Activated CD4-positive, alpha-beta T cell treated with anti-CD3 and anti-CD28 coated beads, Interleukin-2, amount 10 ng/mL, durations not matched to agents 24 days and 14 days (primary cell): ENCODE measurements at places on chromosomes 11 and 22.
A peak's percentile ranks its signal among the peaks of the same experiment; 100 is the strongest.

DNA sequence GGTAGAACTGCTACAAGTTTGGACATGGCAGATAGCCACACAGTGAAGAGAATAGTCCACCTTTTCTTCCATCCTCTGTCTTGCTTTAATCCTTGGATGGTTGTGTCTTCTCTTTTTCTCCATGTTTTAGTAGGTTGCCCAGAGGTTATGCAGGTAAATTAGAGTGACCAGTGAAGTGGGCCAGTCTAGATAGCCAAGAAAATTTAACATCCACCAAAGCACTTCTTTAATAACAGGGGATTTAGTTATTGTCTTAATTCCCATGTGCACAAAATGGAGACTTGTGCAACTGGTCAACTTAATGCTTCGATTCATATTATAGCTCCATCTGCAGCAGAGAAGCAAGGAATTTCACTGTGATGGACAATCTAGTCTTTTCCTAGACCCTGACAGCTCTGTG lies 58.8 kb upstream of the RCN1 start:
- no peak for DNase-seq
- H3K4me3 ChIP-seq = no peak overlapping the region
- H3K4me1 ChIP-seq = peaks cover 2% of the 10 kb centered on the region
- H3K36me3 ChIP-seq = no peaks in the 10 kb centered on the region
- peaks cover 3% of the 10 kb centered on the region for H3K27me3 ChIP-seq
- H3K27ac ChIP-seq = no peak overlapping the region

DNA sequence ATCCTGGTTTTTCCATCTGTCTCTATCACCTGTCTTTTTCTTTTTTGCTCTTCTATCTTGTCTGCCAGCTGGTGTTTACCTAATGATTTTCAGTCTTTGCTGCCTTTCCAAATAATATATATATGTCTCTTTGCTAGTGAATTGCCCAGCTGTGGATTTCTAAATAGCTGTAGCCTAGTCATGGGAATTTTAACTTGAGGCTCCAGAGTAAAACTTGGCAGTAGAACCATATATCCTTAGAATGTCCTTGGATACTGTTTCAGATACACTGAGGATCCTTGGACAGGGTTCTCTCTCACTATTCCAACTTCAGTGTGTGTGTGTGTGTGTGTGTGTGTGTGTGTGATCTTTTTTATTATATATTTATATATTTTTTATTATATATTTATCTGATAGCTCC lies 2285.3 kb downstream of the LRRC4C start:
- no peaks in the 10 kb centered on the region for H3K4me1 ChIP-seq
- no peak overlapping the region for H3K4me3 ChIP-seq
- no peaks in the 10 kb centered on the region for H3K27me3 ChIP-seq
- H3K27ac ChIP-seq = no peak overlapping the region

GRCh38 chr11:83862033-83862432 lies 575.9 kb upstream of the CCDC90B start:
- no peak for DNase-seq
- no peaks in the 10 kb centered on the region for H3K27me3 ChIP-seq
- H3K36me3 ChIP-seq = no peaks in the 10 kb centered on the region
- H3K4me1 ChIP-seq = no peaks in the 10 kb centered on the region
- H3K4me3 ChIP-seq = no peak overlapping the region
- no peak overlapping the region for H3K27ac ChIP-seq

GRCh38 chr22:39933741-39934140 lies 26.5 kb upstream of the TMA7B start:
- peak overlapping the region; percentile 91 for H3K27ac ChIP-seq
- H3K27me3 ChIP-seq = no peaks in the 10 kb centered on the region
- peaks cover 4% of the 10 kb centered on the region for H3K36me3 ChIP-seq
- H3K4me3 ChIP-seq = peak overlapping the region; percentile 74
- peaks cover 62% of the 10 kb centered on the region for H3K4me1 ChIP-seq

GRCh38 chr11:94020777-94021481 lies at the start of gene HEPHL1:
Gene HEPHL1, plus strand, starts transcription at chr11:94021354. Its CDS starts 15 bp downstream, at chr11:94021369.
- H3K27me3 ChIP-seq = no peaks in the 10 kb centered on the region
- no peak for DNase-seq
- no peaks in the 10 kb centered on the region for H3K4me1 ChIP-seq
- H3K36me3 ChIP-seq = no peaks in the 10 kb centered on the region

- H3K4me1 ChIP-seq = peaks cover 2% of the 10 kb centered on the region
- no peak overlapping the region for H3K27ac ChIP-seq
- peaks cover 20% of the 10 kb centered on the region for H3K27me3 ChIP-seq
- no peaks in the 10 kb centered on the region for H3K36me3 ChIP-seq
- no peak for DNase-seq
Observed at GRCh38 chr11:44018127-44018521, 29.7 kb upstream of the ACCSL start.

DNA sequence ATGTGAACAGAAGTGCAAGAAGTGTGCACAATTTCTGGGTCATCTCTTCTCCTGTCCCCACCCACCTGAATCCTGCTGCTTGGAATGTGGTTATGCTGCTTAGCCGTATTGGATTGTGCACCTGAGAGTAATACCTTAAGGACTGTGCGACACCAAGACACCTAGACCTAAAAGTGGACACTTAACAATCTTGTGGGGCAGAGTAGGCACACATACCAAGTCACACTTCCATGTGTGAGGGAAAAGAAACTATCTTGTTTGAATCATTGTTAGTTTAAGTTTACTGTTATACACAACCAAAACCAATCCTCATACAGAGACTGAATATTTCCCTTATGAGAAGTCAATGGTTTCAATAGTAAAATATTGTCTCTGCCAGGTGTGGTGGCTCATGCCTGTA lies 93.7 kb downstream of the CCDC83 start:
- peaks cover 39% of the 10 kb centered on the region for H3K4me1 ChIP-seq
- no peak for DNase-seq
- H3K36me3 ChIP-seq = peaks cover 39% of the 10 kb centered on the region
- H3K4me3 ChIP-seq = peak overlapping the region; percentile 26

GRCh38 chr11:41313226-41313625 lies 146.2 kb downstream of the LRRC4C start:
- no peak overlapping the region for H3K4me3 ChIP-seq
- no peak for DNase-seq
- H3K27ac ChIP-seq = no peak overlapping the region
- H3K4me1 ChIP-seq = no peaks in the 10 kb centered on the region

GRCh38 chr11:61892085-61892370 lies 683 bp upstream of the FADS3 start:
- no peak overlapping the region for H3K27ac ChIP-seq
- H3K4me1 ChIP-seq = peaks cover 4% of the 10 kb centered on the region
- no peak for DNase-seq

DNA sequence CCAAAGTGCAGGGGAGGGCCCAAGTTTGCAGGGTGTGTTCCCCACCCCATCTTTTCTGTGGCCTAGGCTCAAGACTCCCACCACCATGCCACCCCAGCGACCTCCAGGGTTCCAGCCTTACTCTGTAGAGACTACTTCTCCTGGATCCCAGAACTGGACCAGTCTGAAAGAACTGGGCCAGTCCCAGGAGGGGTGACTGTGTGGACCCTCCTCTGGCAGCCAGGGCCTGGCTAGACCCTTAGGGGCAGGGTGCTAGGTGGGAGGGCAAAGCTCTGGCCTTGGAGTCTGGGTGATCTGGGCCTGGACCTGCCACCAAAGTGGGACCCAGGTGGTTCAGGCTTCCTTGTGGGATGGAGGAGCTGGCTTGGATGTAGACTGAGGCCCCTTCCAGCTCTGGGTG lies 41.8 kb upstream of the ACCSL start:
- H3K36me3 ChIP-seq = no peaks in the 10 kb centered on the region
- H3K4me1 ChIP-seq = no peaks in the 10 kb centered on the region
- peaks cover 4% of the 10 kb centered on the region for H3K27me3 ChIP-seq
- H3K4me3 ChIP-seq = no peak overlapping the region
- no peak overlapping the region for H3K27ac ChIP-seq

DNA sequence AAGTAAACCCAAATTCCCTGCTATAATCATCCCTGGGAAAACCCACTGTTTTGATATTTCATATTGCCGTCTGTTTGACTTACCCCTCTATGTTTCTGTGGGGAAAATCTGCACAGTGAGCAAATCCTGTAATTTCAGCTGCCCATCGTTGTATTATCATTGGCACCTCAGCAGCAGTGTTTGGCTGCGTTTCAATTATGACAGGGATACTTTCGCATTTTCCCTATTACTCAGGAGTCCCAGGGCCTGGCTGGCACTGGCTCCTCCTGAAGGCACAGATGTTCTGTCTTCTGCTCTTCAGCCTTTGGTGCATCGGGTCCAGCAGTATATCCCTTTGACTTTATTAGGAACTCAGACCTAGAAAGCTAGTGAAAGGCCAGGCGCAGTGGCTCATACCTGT lies 12.2 kb upstream of the MMP12 start:
- peaks cover 2% of the 10 kb centered on the region for H3K27me3 ChIP-seq
- no peak overlapping the region for H3K27ac ChIP-seq
- DNase-seq = no peak

DNA sequence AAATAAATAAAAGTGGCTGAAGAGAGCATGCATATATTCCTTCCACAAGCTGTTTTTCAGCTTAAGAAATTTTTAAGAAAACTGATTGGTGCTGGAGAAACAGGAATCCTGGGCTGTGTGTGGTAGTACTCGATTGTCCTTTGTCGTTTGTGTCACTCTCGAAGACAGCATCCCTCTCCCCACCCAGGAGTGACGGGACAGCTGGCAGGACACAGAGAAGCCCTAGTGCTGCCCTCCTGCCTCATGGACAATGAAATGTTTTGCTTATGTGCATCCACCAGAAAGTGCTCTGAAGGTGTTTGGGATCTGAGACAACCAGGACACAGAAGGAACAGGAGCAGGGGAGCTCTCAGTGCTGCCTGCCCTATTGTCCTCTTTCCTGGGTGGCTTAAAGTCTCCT lies 12.8 kb downstream of the PLAAT4 start:
- DNase-seq = no peak
- H3K27ac ChIP-seq = no peak overlapping the region
- peaks cover 26% of the 10 kb centered on the region for H3K36me3 ChIP-seq

GRCh38 chr11:118088531-118088930 lies 1.8 kb upstream of the SMIM35 start:
- H3K4me3 ChIP-seq = no peak overlapping the region
- no peaks in the 10 kb centered on the region for H3K4me1 ChIP-seq
- peaks cover 1% of the 10 kb centered on the region for H3K36me3 ChIP-seq
- H3K27me3 ChIP-seq = peaks cover 7% of the 10 kb centered on the region
- H3K27ac ChIP-seq = no peak overlapping the region

DNA sequence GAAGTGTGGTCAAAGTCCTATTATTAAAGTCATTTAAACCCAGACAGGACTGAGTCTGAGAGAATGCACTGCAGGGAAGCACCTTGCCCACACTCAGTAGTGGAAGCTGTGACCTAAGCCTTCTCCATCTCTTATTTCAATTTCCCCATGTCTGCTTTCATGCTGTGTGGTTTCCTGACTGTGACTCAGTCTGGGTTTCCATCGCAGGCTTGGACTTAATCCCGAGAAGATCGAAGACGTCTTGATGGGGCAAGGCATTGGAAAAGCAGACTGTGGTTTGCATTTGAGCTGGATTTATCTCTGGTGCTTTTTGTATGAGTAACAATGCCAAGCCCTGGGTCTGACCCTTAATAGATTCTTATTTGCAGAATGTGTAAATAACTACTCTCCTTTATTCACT lies 238.9 kb downstream of the NTM start:
- H3K4me1 ChIP-seq = no peaks in the 10 kb centered on the region
- H3K27ac ChIP-seq = no peak overlapping the region
- no peaks in the 10 kb centered on the region for H3K36me3 ChIP-seq
- no peaks in the 10 kb centered on the region for H3K27me3 ChIP-seq

DNA sequence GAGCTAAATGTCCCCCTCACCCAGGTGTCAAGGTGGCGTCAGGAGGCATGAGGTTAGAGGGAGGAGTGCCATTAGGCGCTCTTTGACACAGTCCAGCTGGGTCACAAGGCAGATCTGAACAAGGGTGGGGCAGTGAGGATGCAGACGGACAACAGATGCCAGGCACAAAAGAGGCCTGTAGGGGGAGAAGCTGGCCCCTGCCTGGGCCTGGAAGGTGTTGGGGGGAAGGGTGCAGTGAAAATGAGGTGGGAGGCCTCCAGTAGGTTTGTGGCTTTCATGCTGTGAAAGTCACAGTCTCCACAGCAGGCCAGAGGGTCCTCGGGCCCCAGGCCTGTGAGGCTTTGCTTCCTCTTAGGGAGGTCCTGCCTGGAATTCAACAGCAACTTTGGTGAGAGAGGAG lies 85.0 kb upstream of the PLET1 start:
- H3K4me3 ChIP-seq = no peak overlapping the region
- H3K36me3 ChIP-seq = no peaks in the 10 kb centered on the region
- DNase-seq = no peak

DNA sequence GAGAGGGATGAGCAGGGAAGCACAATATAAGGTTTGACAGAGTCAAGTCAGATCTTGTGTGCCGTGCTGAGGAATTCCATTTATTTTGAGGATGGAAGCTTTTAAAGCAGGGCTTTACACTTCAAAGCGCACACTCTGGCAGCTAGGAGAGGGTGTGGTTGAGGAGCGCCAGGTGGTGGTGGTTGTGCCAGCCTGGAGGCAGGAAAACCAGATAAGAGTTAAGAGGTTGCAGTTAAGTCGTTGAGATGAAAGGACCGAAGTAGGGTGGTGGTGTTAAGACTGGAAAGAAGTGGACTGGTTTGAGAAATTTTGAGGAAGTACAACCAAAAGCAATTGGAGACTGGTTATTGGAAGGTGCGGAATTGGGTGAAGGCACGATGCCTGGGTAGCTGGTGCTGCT lies 231.6 kb upstream of the TBCEL start:
- no peak for DNase-seq
- no peak overlapping the region for H3K27ac ChIP-seq
- no peak overlapping the region for H3K4me3 ChIP-seq
- H3K4me1 ChIP-seq = no peaks in the 10 kb centered on the region
- no peaks in the 10 kb centered on the region for H3K36me3 ChIP-seq
- no peaks in the 10 kb centered on the region for H3K27me3 ChIP-seq

DNA sequence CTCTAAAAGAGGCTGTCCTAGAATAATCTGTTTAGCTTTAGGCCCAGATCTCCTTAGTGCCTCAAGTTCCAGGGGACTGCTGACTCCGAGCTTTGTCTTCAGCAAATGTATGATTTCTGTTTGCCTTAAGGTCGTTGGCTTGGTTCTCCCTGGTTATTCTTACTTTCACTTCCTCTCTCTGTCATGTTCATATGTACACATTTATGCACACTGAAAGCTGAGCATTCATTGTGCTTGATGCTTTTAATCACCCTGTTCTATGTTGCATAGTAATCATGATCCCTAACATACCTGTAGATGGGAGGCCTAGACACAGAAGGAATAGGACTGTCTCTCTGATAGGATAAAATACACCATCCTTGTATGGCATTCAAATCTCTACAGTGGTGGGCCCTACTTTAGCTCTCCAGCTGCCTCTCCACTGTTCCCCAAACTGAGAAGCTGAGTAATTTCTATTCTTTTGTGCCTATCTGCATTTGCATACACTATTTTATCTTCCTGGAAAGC lies 7.2 kb downstream of the PPFIBP2 start:
- H3K27ac ChIP-seq = no peak overlapping the region
- H3K4me1 ChIP-seq = peaks cover 14% of the 10 kb centered on the region
- no peaks in the 10 kb centered on the region for H3K36me3 ChIP-seq
- H3K4me3 ChIP-seq = no peak overlapping the region
- H3K27me3 ChIP-seq = peaks cover 13% of the 10 kb centered on the region
- no peak for DNase-seq
